Activated T-helper 2 cell treated with anti-CD3 and anti-CD28 coated beads, Interferon-gamma antibody, Interleukin-2, Interleukin-4, amounts not matched to agents 10 μg/mL and 5 μg/mL and 100 μg/mL, durations not matched to agents 14 hours and 24 hours and 36 hours (primary cell): ENCODE measurements at places on chromosomes 11 and 22. TPM values are rescaled to one million over a fixed set of nuclear protein-coding genes. Genes with fewer than 3 reads are reported as not detected.

- peak overlapping the region; percentile 93 for H3K27ac ChIP-seq
- peaks cover 24% of the 10 kb centered on the region for H3K36me3 ChIP-seq
- peaks cover 18% of the 10 kb centered on the region for H3K4me1 ChIP-seq
- DNase-seq, result no peak
Observed at GRCh38 chr11:65014726-65015227, 817 bp downstream of the ARL2 start.

DNA sequence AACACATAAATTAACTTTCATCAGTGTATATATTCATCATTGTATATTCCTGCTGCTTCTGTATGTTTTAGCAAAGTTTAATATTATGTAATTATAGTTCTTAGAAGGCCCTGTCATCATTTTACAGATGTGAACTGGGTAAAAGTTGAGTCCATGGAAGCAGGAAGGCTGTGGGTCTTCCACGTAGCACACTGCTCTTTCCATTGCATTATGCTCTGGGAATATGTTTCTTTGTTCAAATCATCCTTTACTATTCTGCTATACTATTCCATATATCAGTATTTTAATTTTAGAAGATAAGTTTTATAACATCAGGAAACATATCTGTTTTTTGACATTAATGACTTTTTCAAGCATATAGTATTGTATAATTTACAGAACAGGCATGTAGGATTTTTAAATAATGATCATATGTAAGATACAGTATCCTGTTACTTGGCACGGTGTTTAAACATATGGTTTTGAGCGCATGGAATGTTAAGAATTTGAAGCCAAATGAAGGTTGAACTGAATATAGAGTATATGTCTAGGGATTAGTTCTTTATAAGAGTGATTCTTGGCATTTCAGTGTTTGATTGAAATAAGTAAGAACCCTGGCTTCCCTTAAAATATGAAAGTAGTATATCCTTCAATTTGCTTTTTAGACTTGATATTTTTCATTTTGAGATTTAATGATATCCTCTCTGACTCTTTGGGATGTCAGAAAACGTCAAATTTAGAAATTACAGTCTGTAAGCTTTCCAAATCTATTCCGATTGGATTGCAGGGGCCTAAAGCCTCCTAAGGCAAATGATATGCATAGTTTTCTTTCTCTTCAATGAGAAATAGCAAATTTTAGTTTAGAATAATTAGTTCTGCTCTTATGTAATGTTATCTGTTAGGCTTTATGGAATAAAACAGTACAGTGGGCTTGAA is 8.6 kb downstream of the CCDC81 start:
- no peak overlapping the region for H3K27ac ChIP-seq
- no peak for DNase-seq
- H3K36me3 ChIP-seq, result no peaks in the 10 kb centered on the region
- no peaks in the 10 kb centered on the region for H3K4me1 ChIP-seq
- peaks cover under 1% of the 10 kb centered on the region for H3K27me3 ChIP-seq
- H3K4me3 ChIP-seq, result no peak overlapping the region

DNA sequence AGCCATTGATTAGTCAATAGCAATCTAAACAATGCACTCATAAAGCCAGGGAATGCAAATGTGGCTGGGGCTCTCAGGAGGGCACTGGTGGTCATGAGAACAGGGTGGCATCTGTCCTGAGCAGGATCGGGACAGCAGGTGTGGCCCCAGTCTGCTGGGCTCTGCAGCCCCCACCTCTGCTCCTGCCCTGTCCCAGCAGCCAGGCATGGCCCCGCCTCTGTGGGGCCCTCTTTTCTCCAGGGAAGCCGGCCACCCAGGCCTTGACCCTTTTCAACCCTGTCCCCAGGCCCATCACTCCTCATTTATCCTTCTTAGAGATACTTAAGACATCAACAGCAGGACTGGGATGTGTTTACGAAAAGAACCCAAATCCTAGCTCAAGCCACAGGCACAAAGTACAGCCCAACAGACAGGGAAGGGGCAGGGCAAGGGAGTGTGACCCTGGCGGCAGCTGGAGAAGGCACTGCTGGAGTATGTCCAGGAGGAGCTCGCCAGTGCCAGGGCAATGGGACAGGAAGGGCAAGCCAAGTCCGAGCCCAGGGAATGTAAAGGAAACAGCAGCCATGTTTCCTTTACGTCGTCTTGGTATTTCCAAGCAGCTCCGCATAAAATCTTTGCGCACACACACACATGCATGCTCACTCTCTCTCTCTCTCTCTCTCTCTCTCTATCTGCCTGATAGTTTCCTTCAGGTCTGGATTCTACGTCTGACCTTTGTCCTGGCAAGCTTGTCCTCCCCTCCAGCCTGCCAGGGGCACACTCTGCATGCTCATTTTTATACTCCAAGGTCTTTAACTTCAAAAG is 59.9 kb downstream of the DGCR2 start:
- H3K36me3 ChIP-seq, result peaks cover 38% of the 10 kb centered on the region
- H3K4me3 ChIP-seq, result no peak overlapping the region
- no peak overlapping the region for H3K27ac ChIP-seq
- peaks cover 2% of the 10 kb centered on the region for H3K4me1 ChIP-seq

- no peaks in the 10 kb centered on the region for H3K4me1 ChIP-seq
- DNase-seq, result no peak
- no peaks in the 10 kb centered on the region for H3K36me3 ChIP-seq
- no peak overlapping the region for H3K27ac ChIP-seq
Observed at GRCh38 chr11:122226810-122227379, 110.9 kb upstream of the BLID start.

- H3K4me1 ChIP-seq, result peaks cover 4% of the 10 kb centered on the region
- no peaks in the 10 kb centered on the region for H3K27me3 ChIP-seq
- DNase-seq, result no peak
- no peak overlapping the region for H3K27ac ChIP-seq
Observed at GRCh38 chr11:26283852-26284408, 48.0 kb upstream of the ANO3 start.

- H3K4me1 ChIP-seq, result peaks cover 11% of the 10 kb centered on the region
- no peaks in the 10 kb centered on the region for H3K36me3 ChIP-seq
- H3K27ac ChIP-seq, result no peak overlapping the region
Observed at GRCh38 chr11:75809991-75810390, 5.0 kb upstream of the UVRAG start.

- H3K36me3 ChIP-seq, result no peaks in the 10 kb centered on the region
- H3K27ac ChIP-seq, result no peak overlapping the region
- H3K4me3 ChIP-seq, result no peak overlapping the region
- no peak for DNase-seq
- peaks cover 3% of the 10 kb centered on the region for H3K27me3 ChIP-seq
- H3K4me1 ChIP-seq, result no peaks in the 10 kb centered on the region
Observed at GRCh38 chr11:7964873-7965272, 374 bp downstream of the NLRP10 start.

DNA sequence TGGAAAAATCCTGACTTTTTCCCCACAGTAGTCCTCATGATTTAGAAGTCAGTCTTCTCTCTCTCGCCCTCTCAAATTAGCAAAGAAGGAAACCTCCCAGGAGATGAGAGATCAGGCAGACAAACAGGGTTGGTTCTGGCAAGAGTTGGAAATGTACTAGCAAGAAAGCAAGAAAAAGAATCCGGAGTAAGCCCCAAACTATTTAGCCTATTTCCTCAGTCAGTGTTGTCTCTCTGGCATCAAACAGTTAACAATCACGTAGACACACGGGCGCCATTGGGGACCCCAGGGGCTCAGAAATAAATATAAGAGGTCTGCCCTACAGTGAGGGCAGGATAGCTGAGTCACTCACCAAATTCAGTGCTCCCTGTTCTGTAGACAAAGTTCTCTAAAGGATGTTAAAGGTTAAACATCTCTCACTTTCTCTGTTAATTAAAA is 4.7 kb downstream of the C11orf52 start:
- DNase-seq, result no peak
- H3K27ac ChIP-seq, result no peak overlapping the region
- peaks cover 14% of the 10 kb centered on the region for H3K27me3 ChIP-seq
- peaks cover 16% of the 10 kb centered on the region for H3K4me1 ChIP-seq
- H3K4me3 ChIP-seq, result no peak overlapping the region

- no peak for DNase-seq
- no peak overlapping the region for H3K27ac ChIP-seq
- no peaks in the 10 kb centered on the region for H3K36me3 ChIP-seq
- no peaks in the 10 kb centered on the region for H3K4me1 ChIP-seq
- no peak overlapping the region for H3K4me3 ChIP-seq
Observed at GRCh38 chr11:60282286-60282685, 1.8 kb downstream of the MS4A4A start.

GRCh38 chr11:101582989-101583250 is 887 bp downstream of the TRPC6 start:
- H3K27me3 ChIP-seq, result peaks cover 19% of the 10 kb centered on the region
- H3K27ac ChIP-seq, result no peak overlapping the region
- no peaks in the 10 kb centered on the region for H3K36me3 ChIP-seq
- H3K4me3 ChIP-seq, result no peak overlapping the region
- no peaks in the 10 kb centered on the region for H3K4me1 ChIP-seq

DNA sequence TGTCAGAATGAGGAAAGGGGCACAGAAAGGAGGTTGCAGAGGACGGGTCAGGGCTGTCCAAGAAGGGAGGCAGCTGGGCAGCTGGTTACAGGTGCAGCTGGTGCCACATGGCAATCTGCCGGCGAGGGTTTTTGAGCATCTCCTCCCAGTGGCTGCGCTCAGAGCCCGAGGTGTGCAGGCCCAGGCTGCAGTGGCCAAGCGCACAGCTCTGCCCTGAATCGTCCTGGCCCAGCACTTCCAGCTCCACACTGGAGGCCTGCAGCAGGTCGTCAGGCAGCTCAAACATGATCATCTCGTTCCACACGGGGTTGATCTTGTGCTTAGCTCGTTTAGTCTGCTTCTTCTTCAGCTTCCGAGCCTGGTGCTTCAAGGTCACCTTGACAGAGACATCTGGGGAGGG is 42.2 kb downstream of the SYT13 start:
- no peak for DNase-seq
- peaks cover 2% of the 10 kb centered on the region for H3K4me1 ChIP-seq
- H3K27me3 ChIP-seq, result peaks cover 2% of the 10 kb centered on the region
- no peak overlapping the region for H3K4me3 ChIP-seq
- H3K36me3 ChIP-seq, result no peaks in the 10 kb centered on the region
- no peak overlapping the region for H3K27ac ChIP-seq

- H3K4me3 ChIP-seq, result no peak overlapping the region
- H3K27me3 ChIP-seq, result peaks cover 19% of the 10 kb centered on the region
- H3K27ac ChIP-seq, result no peak overlapping the region
- H3K36me3 ChIP-seq, result no peaks in the 10 kb centered on the region
Observed at GRCh38 chr22:25023879-25024278, 71.4 kb downstream of the KIAA1671 start.

DNA sequence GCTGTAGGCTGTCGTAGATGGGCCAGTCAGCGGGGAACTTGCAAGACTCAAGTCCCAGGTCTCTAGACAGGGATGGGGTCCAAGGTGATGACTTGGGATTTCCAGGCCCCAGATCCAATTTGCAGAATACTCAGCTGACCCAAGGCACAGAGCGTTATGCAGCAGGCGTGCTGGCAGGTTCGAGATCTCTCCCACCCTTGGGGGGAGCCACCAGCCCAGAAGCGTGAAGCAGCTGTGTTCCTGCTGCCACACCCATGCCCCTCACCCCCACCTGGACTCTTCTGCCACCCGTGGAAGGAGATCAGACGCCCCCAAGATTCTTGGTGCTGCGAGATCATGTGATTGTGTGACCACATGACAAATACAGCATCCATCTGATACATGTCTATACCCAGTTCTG is 142.6 kb downstream of the BRD1 start:
- H3K27me3 ChIP-seq, result peaks cover 14% of the 10 kb centered on the region
- H3K4me1 ChIP-seq, result no peaks in the 10 kb centered on the region
- no peak overlapping the region for H3K27ac ChIP-seq
- no peak overlapping the region for H3K4me3 ChIP-seq
- no peaks in the 10 kb centered on the region for H3K36me3 ChIP-seq
- no peak for DNase-seq

DNA sequence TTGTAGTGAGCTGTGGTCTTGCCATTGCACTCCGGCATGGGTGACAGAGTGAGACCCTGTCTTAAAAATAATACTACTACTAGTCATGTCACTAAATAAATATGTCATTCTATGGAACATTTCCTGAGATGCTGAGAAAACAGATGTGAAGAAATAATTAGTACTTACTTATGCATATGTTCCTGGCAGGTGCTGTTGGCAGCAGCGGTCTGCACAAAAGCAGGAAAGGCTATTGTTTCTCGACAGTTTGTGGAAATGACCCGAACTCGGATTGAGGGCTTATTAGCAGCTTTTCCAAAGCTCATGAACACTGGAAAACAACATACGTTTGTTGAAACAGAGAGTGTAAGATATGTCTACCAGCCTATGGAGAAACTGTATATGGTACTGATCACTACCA is 8.8 kb downstream of the ARCN1 start:
- peaks cover under 1% of the 10 kb centered on the region for H3K4me1 ChIP-seq
- no peak overlapping the region for H3K4me3 ChIP-seq
- no peaks in the 10 kb centered on the region for H3K27me3 ChIP-seq
- H3K36me3 ChIP-seq, result peaks cover 48% of the 10 kb centered on the region
- no peak for DNase-seq

- no peak within 1 kb of the TSS for H3K27ac ChIP-seq
- H3K27me3 ChIP-seq, result peaks cover 25% of the 10 kb centered on the region
- H3K4me3 ChIP-seq, result no peak within 1 kb of the TSS
- no peak for DNase-seq
- no peaks in the 10 kb centered on the region for H3K4me1 ChIP-seq
- no peaks in the 10 kb centered on the region for H3K36me3 ChIP-seq
Observed at GRCh38 chr11:69013009-69013951, at the start of gene MRGPRF. Gene MRGPRF (minus strand): TSS chr11:69013246. CDS start chr11:69009901, 3,345 bp downstream.

- H3K36me3 ChIP-seq, result no peaks in the 10 kb centered on the region
- no peak overlapping the region for H3K27ac ChIP-seq
- no peak for DNase-seq
- H3K4me3 ChIP-seq, result no peak overlapping the region
- peaks cover 19% of the 10 kb centered on the region for H3K27me3 ChIP-seq
Observed at GRCh38 chr11:15651816-15652215, 537.1 kb downstream of the INSC start.

- H3K27me3 ChIP-seq, result no peaks in the 10 kb centered on the region
- peaks cover 17% of the 10 kb centered on the region for H3K4me1 ChIP-seq
- DNase-seq, result peak; percentile 31
- H3K4me3 ChIP-seq, result no peak overlapping the region
- H3K27ac ChIP-seq, result no peak overlapping the region
- H3K36me3 ChIP-seq, result peaks cover 48% of the 10 kb centered on the region
Observed at GRCh38 chr11:69670158-69670845, 4.9 kb downstream of the LTO1 start.

DEUP1 gene
- total RNA-seq, result not detected in 2 replicates

UBQLNL gene
- total RNA-seq, result 0.09 TPM in 1 of 2 replicates, not detected in the other

ARRB1 gene
- total RNA-seq, result 15.1 and 19.3 TPM in 2 replicates

QSER1 gene
- 17.9 and 18.2 TPM in 2 replicates for total RNA-seq

SLC22A9 gene
- total RNA-seq, result not detected in 2 replicates

SLC22A25 gene
- not detected in 2 replicates for total RNA-seq

PI4KA gene
- 73.4 and 77.7 TPM in 2 replicates for total RNA-seq

ART5 gene
- not detected in 2 replicates for total RNA-seq

KIF18A gene
- total RNA-seq, result 18.0 and 19.1 TPM in 2 replicates

ZNF280A gene
- total RNA-seq, result not detected in 2 replicates

MS4A3 gene
- total RNA-seq, result not detected in 2 replicates

CCDC89 gene
- total RNA-seq, result not detected in 2 replicates
